ENCODE measurements at places on chromosomes 12 and 14.

- no peak for DNase-seq
Measured at GRCh38 chr12:131910302-131911027, 16.0 kb downstream of the ULK1 start.

DNA sequence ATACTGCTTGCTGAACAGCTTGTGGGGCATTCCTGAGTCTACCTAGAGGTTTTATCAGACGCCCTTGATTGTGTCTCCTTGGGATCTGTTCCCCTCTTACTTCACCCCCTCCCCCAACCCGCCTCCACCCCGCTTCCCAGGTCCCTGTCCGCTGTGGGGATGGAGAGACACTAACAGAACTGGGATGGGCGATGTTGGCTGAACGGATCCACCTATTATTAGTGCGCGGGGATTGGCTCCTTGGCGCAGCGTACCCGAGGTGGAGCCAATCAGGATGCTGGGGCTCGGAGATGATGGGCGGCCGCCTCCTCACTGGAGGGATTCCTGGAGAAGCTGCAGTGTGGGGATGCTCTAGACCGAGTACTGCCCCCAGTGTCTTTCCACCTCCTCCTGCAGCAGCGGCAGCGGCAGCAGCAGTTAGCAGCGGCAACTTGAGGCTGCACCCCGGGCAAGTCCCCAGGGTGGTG is at the start of gene SYT1:
Gene SYT1, plus strand, starts transcription at position 372 of the 467 bp plus-strand sequence.
- DNase-seq = peak; percentile 34

- no peak for DNase-seq
Measured at GRCh38 chr12:128059621-128060370, 207.2 kb upstream of the TMEM132C start.

DNA sequence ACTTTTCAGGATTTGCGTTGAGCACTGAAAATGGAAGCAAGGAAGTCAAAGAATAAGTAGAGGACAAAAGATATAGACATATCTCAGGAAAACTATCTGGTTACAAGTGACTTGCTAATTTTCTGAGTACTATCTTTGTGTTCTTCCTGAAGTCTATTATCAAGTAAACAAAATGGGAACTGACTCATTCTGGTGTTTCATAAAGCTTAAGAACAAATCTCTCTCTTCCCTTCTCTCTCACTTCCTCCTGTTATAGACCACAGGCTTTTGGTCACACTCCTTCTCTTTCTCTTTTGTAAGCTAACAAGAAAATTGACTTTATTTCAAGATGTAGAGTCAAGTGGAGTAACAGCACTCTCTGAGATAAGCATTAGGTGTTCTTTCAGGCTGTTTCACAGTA is 406.6 kb upstream of the SYT1 start:
- no peak for DNase-seq

GRCh38 chr12:5455045-5455444 is 23.1 kb downstream of the NTF3 start:
- no peak for DNase-seq

DNA sequence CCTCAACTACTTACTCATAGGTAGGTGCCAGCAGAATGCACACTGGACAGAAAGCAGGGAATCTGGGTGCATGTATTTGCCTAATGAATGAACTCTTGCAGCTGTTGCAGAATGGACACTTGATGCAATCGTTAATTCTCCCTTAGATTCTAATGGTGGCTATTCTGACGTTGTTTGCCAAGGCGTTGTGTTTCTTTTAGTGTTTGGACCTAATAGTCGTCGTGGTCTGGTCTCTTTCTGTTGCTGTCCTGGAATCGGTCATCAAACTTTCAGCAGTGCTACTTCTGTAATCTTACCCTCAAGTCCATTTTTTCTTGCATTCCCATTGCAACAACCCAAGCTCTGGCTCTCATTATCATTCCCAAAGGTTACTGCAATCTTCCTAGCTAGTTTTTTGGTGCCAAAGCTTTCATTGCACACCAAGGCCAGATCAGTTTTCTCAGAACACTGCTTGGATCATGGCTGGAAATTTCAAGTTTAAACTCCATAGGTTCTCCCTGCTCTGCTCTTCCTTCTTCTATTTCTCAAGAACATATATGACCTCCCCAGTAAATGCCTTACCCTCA is 31.3 kb downstream of the BMP4 start:
- DNase-seq = no peak

GRCh38 chr12:123273166-123273565 is 1.5 kb upstream of the CDK2AP1 start:
- no peak for DNase-seq

DNA sequence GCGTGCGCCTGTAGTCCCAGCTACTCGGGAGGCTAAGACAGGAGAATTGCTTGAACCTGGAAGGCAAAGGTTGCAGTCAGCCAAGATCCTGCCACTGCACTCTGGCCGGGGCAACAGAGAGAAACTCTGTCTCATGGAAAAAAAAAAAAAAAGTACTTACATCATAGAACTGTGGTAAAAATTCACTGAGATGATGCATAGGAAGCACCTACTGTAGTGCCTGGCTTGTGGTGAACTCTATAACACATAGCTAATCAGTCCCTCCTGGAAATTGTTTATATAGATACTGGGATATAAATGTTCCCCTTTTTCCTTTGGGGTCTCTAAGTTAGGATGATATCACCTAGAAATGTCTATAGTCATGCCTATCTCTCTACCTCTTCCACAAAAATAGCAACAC is 89.7 kb upstream of the CPM start:
- DNase-seq = no peak

DNA sequence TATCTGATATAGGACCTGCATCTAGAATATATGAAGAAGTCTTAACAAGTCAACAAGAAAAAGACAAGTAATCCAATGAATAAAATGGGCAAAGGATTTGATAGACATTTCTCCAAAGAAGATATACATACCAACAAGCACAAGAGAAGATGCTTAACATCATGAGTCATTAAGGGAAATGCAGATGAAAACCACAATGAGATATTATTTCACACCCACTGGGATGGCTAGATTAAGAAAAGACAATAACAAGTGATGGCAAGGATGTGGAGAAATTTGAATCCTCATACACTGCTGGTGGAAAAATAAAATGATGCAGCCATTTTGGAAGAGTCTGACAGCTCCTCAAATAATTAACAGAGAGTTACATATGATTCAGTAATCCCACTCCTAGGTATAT is 502.6 kb downstream of the FUT8 start:
- DNase-seq = no peak

GRCh38 chr14:65098586-65098985 is 3.7 kb downstream of the MAX start:
- DNase-seq = no peak

DNA sequence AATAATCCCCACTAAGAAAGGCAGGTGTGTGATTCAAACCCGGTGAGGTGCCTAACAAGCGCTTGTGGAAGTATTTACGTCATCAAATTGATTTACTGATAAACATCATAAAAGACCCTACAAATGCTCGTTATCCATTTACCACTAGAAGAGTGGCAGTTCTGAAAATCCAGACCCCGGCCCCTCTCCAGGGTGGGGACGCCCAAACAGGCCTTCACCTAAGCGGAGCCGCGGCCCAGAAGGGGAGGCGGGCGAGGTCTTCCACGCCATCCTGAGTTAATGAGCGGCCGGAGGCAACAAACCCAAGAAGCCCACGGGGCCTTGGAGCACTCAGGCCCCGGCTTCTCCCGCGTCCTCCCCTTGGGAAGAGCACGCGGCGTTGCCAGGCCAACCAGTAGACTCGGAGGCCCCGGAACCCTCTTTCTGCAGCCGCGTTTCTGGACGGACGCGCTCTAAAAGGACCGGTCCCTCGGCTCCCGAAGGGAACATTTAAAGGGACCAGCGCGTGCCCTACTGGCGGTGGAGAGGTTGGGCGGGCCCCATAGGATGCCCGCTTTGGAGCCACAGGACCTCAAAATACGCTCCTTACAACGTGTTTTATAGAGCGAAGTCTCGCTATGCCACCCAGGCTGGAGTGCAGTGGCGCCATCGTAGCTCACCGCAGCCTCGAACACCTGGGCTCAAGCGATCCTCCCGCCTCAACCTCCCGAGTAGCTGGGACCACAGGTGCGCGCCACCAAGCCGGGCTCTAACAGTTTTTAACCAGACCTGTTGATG is 3.5 kb downstream of the PTPN21 start:
- peak; percentile 78 for DNase-seq

DNA sequence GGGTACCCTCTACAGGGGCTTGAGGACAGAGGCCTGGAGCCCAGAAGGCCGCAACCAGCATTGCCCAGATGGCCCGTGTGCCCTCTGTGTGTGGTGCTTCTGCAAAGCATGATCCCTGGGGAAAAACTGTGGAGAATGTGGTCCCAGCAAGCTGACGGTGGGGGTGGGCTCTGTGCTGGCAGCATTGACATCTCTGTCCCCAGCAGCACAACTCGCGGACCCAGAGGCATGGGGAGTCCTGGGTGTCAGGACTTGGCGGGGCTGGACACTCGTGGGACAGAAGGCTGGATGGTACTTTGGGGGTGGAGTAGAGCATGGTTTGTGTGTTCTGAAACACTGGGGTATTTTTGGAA is 4.3 kb downstream of the CLBA1 start:
- DNase-seq = no peak

Data from mucosa of gallbladder (tissue), 1 donor.